ENCODE measurements at places on chromosomes 7 and 10.

DNA sequence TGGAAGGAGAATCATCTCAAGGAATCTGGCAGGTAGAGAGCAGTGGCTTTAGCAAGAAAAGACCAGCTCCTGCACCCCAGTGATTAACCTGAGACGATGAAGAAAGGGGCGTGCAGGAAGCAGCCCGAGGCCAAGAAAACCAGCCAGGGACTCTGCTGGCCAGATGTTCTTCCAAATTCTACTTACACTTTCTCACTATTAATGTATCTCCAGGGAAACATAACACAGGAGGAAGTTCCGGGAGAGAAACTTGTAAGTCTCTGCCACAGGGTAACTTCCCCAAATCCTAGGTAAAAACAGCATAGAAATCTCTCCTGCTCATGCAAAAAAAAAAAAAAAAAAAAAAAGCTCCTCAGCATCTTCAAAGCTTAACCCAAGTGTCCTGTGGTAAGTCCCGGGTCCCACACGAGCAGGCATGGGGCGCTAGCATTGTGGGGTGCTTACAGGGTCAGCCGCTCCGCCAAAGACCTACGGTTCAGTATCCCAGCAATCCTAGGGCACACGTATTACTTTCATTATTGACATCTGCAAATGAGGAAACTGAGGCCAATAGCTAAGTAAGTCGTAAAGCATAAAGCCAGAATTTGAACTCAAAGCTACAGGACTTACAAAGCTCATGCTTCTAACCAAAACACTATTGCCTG lies 97.2 kb upstream of the GNA12 start:
- no peak for DNase-seq

GRCh38 chr10:128432011-128432410 lies 305.8 kb upstream of the MKI67 start:
- DNase-seq: no peak

DNA sequence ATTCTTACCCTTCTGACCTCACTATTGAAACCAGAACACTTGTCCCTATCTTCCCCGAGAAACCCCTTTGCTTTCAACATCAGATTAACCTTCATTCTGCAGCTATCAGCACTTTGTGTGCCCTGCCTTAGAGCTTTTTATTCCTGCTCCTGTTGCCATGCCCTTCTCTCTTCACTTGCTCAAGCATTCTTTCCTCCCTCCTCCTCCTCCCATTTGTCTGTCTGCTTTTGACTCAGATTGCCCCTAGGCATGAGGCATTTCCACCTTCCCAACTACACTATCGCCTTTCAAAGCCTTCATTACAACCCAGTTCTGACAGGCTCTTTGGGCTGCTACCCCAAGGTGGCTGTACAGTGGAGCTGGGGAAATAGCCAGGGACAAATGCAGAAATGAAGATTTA lies 143.3 kb downstream of the SLC25A13 start:
- DNase-seq: no peak

GRCh38 chr10:79152423-79152817 lies 83.7 kb downstream of the ZMIZ1 start:
- DNase-seq: no peak

- DNase-seq: no peak
Observed at GRCh38 chr10:86048571-86048970, 318.0 kb downstream of the GRID1 start.

- DNase-seq: no peak
Observed at GRCh38 chr7:84362828-84363227, 168.2 kb upstream of the SEMA3A start.

GRCh38 chr7:16669581-16669980 lies 23.6 kb downstream of the BZW2 start:
- DNase-seq: no peak

- DNase-seq: no peak
Observed at GRCh38 chr10:119251315-119251708, 43.9 kb downstream of the GRK5 start.

DNA sequence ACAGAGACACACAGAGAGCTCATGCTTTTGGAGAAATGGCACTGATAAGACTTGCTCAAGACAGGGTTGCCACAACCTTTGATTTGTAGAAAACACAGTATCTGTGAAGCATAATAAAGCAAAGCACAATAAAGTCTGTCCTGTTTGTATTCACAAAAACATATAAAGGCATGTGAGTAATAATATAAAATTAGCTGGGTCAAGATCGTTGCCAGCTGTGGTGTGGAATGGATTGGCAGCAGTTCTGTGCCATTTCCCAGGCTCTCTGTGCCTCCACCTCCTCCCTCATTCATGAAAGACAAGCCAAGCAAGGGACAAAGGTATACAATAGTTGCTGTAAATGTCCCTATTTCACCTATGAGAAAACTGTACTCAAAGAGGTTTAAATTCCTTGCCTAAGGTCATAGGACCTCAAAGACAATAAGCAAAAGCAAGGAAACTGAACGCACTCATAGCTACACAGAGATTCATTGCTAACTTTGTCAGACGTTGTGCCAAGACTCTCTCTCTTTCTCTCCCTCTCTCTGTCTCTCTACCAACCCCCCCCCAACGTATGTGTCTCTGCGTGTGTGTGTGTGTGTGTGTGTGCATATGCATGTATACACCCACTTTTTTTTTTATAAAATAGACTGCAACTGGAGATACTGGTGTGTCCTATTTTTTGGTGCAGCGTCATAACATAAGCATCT lies 31.8 kb downstream of the CHST3 start:
- DNase-seq: no peak

GRCh38 chr7:114989531-114989930 lies 67.6 kb downstream of the MDFIC start:
- no peak for DNase-seq

- DNase-seq: no peak
Observed at GRCh38 chr7:34421526-34421925, 236.5 kb upstream of the NPSR1 start.

DNA sequence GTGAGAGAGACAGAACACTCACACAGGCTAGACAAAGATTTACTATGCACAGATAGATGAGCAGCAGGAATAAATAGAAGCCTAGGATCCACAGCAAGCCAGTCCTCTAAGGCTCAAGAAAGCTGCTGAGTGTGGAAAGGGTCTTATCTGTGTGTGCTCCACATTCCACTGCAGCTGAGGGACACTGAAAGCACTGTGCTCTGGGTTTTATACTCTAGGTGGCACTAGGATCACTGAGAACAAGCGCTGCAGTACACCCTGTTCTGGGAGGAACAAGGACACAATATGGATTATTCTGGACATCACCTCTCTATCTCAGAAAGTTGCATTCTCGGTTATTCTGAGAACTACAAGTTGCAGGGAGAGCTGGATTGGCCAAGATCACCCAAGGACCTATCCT lies 4.9 kb upstream of the KLHL7 start:
- DNase-seq: no peak

DNA sequence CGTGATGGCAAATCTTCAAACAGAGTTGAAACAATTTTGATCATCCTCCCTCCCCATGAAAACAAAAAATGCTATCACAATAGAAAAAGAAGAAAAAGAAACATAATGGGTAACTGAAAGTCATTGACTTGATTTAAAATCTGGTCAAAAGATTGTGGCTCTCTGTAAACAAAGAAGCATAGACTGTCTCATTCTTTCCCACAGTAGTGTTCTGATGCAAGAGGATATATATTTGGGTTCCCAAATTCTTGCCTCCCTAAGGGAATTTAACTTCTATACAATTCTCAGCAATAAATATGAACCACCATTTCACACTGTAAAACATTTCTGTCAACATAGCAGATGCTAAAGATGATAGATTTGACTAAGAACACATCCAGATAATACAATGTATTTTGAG lies 32.8 kb upstream of the MEOX2 start:
- no peak for DNase-seq

DNA sequence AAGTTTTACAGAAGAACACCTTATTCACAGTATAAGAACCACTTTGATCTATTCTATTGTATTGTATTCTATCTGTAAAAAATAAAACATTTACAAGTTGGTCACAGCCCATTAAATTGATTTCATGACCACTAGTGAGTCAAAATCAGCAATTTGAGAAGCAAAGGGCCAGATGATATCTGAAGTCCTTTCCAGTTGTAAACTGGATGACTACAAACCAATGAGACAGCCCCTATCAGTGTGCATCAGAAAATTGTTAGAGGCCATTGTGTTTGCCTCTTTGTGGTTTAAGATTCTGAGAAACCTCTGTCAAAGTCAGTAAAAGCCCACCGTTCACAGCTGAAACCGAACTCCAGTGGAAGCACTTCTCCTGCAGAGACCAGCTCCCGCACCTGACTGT lies 54.8 kb downstream of the TBXAS1 start:
- DNase-seq: no peak

- DNase-seq: no peak
Observed at GRCh38 chr7:137937202-137937560, 64.7 kb downstream of the CREB3L2 start.

DNA sequence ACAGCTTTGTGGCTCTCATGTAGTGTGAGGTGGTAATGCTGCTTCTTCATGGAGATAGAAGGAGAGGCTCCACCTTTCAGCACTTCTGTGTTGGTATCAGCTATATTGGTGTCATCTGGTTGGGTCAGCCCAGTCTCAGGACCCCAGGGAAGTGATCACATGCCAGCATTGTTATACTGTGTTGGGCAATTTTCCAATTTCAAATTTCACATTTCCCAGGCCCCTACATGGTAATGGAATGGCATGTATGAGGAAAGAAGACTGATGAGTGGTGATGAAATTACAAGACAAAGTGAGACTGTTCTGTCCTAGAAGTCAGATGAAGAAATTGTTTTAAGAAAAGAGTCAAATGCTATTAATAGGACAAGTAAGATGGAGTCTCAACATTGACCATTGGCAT lies 3.7 kb upstream of the AKR1C3 start:
- no peak for DNase-seq

DNA sequence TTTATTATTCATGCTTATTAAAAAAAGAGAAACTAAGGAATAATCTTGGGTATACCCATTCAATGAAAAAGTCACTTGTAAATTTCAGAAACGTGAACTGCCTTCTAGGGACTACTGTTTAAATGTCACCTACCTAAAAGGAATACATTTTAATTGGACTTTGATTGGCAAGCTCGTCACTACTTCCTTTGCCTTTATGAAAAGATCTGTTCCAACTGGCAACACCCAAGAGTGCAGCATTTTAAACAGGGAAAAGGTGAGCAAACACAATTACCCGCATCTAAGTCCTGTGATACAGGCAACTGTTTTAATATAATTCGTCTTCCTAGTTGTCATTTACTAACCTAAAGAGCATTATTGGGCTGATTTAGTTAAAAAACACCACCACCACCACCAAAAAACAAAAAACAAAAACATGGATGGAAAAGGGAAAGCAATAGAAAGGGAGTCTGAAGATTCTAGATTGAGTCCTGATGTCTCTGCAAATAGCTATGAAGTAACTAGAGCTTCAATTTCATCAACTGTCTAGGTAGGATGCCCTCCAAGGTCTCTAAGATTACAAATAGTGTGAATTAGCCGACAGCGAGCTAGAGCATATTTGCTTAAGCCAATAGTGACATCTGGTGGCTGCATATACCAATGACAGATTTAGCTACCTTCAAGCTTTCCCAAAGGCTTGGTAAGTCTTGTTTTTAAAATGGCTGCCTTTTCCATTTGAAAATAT lies 33.8 kb upstream of the ICA1 start:
- peak; percentile 70 for DNase-seq

DNA sequence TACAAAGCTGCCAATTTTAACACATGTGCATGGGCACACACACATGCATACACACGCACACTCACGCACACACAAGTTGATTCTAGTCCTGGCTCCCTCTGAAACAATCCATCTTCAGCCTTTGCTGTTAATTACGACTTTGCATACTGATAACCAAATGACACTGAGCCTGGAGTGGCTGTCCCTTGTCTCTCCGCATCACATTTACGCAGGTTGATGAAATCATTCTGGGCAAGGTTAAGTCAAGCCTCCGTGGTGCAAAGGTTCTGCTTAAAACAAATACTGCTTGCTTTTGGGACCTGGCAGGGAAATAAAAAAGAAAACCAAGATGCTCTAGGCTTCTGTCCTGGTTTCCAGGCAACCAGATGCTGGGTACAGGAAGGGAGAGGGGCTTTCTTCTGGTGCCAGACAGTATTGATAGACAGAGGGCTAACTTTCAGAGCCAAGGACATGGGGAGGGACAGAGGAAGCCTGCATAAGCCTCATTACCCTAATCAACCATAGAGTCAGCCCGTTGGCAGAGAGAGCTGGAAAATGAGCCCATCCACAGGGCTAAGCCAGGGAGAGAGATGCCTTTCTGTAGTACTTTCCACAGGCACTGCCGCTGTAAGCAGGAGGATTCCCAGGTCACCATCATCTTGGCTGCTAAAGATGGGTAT lies 233.0 kb downstream of the WDR11 start:
- no peak for DNase-seq

- DNase-seq: no peak
Observed at GRCh38 chr7:134948736-134949135, 37.6 kb upstream of the AGBL3 start.

DNA sequence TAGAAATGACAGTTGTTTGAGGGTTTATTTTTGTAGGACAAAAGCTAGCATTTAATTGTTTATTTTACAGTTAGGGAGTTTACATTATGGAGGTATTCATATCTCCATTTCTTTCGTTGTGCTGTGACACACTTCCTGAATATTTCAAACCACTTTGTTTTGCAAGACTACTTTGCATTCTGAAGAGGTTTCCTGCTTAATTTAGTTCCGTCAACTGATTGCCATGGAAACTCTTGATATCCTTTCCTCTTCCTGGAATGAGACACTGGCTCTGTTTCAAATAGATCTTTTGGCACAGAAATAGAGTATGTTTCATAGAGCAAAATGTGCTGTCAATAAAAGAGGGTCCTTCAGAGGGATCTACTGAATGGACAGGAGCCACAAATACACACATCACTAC lies 159.5 kb upstream of the AGR3 start:
- no peak for DNase-seq

- no peak for DNase-seq
Observed at GRCh38 chr10:17238445-17239291, 10.6 kb downstream of the VIM start.

- DNase-seq: peak; percentile 37
Observed at GRCh38 chr7:100826514-100827329, 601 bp downstream of the EPHB4 start.

DNA sequence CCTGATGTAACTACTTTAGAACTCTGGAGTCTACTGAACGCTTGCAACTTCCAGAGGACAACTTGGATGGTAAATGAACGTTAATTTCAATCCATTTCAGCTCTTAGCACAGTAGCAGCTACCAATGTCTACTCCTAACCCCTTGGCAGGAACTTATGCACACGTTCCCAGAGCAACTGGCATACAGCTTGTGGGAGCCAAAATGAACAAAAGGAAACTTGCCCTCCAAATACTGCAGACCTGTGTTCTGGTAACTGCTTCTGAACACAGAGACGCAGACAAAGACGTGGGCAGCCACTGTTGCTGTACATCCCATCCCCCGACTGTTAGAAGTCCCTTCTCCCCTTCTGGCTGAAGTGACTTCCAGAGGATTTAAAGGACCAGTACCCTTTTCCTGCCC lies 61.3 kb downstream of the XPNPEP1 start:
- no peak for DNase-seq

- no peak for DNase-seq
Observed at GRCh38 chr10:92873029-92873428, 24.7 kb downstream of the EXOC6 start.

DNA sequence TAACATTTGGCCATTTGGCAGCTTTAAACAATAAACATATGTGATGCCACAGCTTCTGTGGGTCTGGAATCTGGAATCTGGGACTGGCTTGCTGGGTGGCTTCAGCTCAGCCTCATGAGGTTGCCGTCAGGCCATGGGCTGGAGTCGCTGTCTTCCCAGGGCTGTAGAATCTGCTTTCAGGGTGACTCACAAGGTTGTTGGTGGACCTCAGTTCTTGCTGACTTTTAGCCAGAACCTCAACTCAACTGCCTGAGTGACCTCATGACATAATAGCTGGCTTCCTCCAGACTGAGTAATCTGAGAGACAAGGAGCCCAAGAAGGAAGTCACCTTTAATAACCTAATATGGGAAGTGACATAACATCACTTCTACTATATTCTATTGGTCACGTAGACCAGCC lies 44.6 kb upstream of the TSPAN13 start:
- no peak for DNase-seq
